NCI-H187 treated with DMSO at 0.1 percent for 48 hours (cell line): ENCODE measurements at places on chromosomes 3 and 15.

GRCh38 chr3:100063929-100064461 lies 50.3 kb downstream of the FILIP1L start:
- no peak for DNase-seq

GRCh38 chr3:41746215-41746614 lies 215.7 kb downstream of the ULK4 start:
- no peak for DNase-seq

DNA sequence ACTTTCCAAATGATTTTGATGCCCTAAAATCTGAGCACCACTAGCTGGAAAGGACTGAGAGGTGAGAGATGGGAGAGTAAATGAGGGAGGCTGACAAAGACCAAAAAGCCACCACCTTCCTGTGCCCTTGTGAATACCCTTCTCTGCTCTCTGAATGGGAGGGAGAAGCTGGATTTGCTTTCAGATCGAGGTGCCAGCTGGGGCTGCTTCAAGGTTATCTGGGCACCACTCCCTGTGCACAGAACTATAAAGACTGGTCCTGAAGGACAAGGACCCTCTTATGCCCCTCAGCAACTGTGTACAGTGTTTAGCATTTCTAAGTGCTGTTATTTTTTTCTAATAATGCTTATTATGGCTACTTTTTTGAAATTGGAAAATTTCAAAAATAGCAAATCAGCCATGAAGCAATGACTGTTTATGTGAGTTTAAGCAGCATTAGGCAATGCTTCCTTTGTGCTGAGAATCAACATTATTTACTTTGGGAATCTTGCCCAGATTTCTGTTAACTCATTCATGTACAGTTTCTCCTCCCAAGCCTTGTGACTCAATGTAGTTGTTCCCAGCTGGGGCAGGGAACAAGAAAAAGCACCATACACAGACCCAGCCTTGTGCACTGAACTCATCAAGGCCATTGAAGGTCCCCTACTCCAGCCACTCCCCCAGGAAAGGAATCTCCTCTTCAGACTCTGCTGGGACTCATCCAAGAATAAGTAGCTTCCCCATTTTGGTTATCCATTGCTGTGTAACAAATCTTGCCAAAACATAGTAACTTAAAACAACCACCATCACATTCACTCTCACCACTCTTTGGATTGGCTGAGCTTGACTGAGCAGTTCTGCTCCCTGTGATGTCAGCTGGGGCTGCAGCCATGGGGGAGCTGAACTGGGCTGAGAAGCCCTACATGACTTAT lies 37.3 kb upstream of the CDV3 start:
- DNase-seq: no peak

DNA sequence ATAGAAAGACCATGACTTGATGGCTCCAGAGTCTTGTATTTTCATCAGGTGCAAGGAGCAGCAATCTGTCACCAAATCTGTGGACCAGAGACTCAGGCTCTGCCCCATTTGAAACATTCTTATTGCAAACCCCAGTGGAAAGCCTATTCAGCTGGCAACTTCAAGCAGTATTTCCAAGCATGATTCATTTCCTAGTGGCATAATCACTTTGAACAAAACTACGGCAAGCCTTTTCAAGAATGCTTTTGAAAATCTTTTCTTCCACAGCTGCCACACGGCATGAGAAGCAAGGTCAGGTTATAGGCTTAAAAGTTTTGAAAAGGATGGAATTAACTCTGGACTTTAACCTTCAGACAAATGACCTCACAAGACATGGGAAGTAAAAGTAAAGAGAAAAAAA lies 122.0 kb upstream of the BFSP2 start:
- DNase-seq: no peak

DNA sequence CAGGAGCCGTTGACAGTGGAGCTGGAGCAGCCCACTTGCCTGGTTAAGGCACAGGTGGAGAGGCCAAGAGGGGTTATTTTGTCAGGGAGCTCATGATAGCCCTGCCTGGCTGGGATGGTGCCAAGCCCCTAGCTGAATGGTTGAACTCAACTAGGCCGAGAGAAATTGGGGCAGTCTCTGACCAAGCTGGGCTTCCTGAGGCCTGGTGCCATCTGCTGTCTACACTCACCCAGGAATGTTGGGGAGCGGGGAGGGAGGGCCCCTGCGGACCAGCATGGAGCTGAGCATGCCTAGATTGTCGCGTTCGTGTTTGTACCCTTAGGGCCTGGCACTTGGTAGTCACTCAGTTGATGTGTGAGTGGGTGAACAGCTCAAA lies 1.2 kb downstream of the BRPF1 start:
- no peak for DNase-seq

DNA sequence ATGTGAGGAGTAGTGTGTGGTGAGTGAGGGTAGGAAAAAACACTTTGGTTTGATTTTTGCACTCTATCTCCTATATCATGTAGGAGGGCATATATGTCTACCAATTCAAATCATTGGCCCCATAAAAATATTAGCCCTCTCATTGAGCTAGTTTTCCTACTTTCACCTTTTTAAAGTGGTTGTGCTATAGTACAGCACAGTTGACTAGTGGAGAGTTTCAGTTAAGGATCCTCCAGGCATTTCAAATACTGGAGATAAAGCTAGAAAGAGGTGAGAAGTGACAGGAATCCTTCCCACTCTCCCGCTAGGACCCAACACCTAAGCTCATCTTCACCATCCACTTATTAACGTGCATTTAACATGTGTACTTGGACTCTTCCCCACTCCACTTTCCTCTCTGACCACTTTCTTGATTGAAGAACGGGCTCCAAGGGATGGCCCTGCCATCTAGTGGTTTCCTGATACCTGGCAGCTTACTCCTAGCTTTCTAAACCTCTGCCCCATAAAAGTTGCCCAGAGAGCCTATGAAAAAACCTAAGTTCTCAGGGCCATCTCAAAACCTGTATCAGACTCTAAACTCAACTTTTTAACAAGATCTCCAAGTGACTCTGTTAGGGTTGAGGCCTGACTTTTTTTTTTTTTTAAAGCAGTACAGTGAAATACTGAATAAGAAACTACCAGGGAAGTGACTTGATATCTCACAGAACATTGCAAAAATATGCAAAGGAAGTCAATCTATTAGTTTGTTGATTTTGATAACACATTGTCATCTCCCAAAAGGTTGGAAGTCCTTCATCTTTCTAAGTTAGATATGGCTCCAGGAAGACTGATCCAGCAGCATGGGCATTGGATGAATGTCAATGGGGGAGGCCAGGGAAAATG lies 17.9 kb downstream of the IL12A start:
- peak; percentile 37 for DNase-seq

DNA sequence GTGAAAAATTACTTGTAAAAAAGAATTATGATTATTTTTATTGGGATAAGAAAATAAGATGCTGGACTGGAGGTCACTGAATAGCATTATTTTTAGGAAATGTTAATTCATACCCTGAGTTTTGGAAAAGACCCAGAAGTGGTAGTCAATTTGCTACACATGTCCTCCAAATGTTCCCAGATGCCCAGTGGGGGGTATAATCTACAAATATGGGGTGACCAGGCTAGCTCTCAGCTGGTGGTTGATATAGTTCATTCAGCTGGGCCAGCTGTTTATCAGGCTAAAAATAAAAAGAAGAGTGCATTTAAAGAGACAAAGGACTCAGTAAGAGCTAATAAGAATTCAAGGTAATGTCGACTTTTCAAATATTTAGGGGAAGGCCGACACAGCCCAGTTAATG lies 402.0 kb upstream of the GOLIM4 start:
- no peak for DNase-seq

GRCh38 chr3:146972726-146973125 lies 367.6 kb upstream of the PLSCR5 start:
- no peak for DNase-seq

DNA sequence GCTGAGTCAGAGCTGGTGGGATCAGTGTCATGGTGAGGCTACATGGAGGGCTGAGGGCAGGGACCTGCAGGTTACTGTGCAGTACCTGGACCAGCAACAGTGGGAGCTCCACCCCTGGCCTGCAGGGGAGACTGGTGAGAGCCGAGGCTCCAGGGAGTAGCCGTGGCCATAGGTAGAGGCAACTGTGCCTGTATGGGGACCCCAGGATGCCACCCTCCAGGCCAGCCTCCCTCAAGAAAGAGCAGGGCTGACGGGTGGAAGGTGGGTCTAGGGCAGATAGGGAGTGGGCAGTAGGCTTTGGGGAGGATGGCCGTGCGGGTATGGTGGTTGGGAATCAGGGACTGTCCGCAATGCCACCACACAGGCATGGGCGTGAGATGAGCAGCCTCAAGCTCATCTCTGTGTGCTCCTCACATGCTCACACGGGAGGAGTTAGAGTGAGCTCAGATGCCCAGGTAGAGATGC lies 35.5 kb downstream of the FBLN2 start:
- no peak for DNase-seq

DNA sequence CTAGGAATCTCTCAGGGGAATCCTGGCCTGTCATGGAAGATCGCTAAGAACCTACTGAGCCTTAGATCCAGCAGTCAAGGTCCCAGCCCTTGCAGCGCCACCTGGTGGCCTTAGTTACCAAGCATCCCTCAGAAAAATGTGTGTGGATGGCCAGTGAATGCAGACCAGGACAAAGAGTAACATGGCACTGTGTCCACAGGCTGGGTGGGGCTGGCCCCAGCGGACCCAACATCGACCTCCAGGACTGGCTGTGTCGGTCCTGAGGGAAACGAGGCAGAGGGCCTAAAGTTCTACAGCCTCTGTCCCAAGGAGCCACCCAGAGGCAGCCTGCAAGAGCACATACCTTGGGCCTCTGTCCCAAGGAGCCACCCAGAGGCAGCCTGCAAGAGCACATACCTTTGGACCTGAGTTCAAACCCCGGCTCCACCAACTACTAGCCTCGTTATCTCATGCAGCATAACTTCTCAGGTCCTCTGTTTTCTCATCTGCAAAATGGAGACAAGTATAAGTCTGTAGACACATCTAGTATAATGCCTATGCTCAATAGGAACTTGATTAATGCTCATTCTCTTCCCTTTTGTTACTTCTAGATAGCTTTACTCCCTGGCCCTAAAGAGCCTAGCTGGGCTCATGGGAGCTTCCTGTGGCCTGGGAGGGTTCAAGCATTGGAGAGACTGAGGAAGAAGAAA lies 57.5 kb upstream of the HERC1 start:
- DNase-seq: peak; percentile 6

GRCh38 chr3:153249906-153250305 lies 87.9 kb downstream of the RAP2B start:
- DNase-seq: no peak

GRCh38 chr15:88166082-88166993 lies 90.2 kb downstream of the NTRK3 start:
- DNase-seq: peak; percentile 9

- no peak for DNase-seq
Observed at GRCh38 chr3:42257007-42257406, 9.0 kb downstream of the CCK start.

DNA sequence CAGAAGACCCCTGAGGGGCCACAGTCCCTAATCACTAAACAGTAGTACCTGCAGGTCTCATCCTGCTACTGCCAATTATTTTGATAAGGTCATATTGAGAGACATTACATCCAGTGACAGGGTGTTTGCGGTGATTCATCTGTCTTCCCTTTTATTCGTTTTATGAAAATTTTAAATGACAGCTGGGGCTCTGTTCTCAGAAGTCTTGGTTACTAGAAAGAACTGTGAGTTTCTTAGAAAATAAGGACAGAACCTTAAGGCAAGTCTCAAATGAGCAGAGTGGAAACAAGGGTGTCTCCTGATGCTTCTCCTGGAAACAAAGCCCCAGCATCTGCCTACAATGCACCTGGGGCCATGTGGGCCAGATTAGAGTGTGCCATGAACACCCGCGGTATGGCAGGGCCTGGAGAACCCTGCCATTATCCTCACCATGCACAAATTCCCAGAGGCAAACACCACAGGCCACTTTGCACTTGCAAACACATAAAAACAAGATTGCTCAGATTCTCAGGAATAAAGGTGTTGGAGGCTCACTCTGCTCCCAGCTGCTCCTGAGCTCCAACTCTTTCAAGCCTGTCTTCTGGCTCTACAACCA lies 66.3 kb upstream of the IQSEC1 start:
- DNase-seq: no peak

DNA sequence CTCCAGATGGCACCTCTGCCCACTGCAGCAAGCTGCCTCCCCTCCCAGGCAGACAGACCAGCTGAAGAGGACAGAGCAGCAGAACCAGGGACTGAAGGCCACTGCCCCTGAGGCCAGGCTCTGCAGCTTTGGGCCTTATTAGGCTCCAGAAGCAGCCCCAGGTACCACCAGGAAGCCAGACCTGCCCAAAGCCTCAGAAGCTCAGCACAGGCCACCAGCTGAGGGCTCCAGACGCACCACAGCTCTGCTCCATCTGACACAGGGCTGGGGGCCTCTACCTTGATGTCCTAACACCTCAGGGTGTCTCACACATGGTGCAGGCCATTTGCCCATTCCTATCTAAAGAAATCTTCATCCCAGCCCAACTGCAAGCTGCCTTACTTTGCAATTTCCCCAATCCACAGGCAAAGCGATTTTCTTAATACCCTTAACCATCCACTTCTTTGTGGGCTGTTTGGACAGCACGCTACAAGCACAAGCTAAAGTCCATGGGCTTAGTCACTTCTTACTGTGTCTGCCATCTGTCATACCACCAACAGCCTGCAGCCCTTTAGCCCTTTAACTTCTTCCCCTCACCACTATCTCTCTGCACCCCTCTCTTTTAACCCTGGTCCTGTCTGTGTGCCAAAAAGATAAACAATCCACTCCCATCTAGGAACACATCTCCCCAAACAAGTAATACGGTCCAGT lies 112.1 kb downstream of the IQSEC1 start:
- no peak for DNase-seq

- no peak for DNase-seq
Observed at GRCh38 chr3:12194209-12194608, 35.5 kb upstream of the TIMP4 start.

GRCh38 chr3:172125053-172125452 lies 85.7 kb downstream of the FNDC3B start:
- DNase-seq: no peak

DNA sequence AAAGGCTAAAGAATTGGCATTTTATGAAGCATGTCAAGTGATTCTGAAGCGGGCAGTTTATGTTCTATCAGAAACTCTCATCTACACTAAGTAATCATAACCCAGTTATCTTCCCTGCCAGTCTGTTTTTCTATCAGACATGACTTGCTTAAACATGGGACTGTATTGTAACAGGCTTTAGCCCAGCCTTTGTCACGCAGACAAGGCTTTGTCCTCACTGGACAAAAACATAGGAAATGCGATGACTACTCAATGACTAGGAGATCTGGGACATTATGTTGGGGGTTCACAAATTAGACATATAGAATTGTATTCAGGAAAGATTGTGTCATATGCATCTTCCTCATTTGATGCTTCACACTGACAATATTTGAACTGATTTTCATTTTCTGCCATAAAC lies 115.5 kb downstream of the GADL1 start:
- DNase-seq: no peak
